Upper lobe of left lung (tissue), 6 donors: ENCODE measurements at places on chromosomes 6 and 20.

- H3K4me3 ChIP-seq, result no peak overlapping the region
- H3K4me1 ChIP-seq, result peaks cover 4% of the 10 kb centered on the region
- H3K36me3 ChIP-seq, result no peaks in the 10 kb centered on the region
- H3K27ac ChIP-seq, result no peak overlapping the region
- no peak for DNase-seq
Observed at GRCh38 chr6:116008470-116009243, 52.0 kb downstream of the FRK start.

GRCh38 chr20:36574366-36575135 lies 1.2 kb downstream of the TGIF2 start:
- peak overlapping the region; percentile 61 for H3K4me3 ChIP-seq
- peaks cover 23% of the 10 kb centered on the region for H3K4me1 ChIP-seq
- H3K36me3 ChIP-seq, result peaks cover 9% of the 10 kb centered on the region
- H3K27ac ChIP-seq, result peak overlapping the region; percentile 90

DNA sequence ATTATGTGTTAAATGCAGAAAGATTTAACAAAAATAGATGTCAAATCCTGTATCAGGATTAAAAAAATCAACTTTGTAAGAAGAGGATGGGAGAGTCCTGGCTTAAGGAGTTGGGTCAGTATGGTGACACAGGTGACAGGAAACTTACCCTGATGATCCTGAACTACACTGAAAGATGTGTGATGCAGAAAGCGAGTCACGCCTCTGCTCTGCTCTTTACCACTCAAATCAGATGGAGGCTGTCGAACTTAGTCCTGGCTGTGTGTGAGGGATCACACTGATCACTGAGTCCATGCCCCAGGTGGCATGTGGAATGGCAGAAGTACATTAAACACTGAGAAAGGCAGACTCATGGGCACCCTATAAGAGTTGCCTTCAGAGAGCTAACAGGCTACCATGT lies 92.9 kb downstream of the GJA10 start:
- H3K36me3 ChIP-seq, result no peaks in the 10 kb centered on the region
- no peak for DNase-seq
- no peaks in the 10 kb centered on the region for H3K27me3 ChIP-seq
- H3K4me1 ChIP-seq, result no peaks in the 10 kb centered on the region
- no peak overlapping the region for H3K4me3 ChIP-seq

DNA sequence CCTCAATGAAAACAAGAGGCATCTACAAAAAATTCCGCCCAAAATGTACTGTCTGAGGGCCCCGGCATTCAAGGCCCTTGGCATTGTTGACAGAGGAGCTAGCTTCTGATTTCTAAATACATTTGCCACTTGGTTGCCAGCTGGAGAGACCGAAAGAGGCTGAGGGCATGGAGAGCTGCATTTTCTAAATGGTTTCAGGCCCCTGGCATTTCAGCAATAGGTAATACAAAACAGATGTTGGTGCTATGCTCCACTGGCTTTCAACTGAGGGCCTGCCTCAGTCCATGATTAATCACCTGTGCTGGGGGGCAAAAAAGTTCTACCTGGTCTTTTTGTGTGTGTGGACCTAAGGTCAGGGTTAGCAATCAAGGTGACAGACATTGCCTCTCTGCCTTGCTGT lies 79.5 kb upstream of the ISM1 start:
- H3K27me3 ChIP-seq, result no peaks in the 10 kb centered on the region
- H3K27ac ChIP-seq, result no peak overlapping the region
- H3K4me3 ChIP-seq, result no peak overlapping the region

DNA sequence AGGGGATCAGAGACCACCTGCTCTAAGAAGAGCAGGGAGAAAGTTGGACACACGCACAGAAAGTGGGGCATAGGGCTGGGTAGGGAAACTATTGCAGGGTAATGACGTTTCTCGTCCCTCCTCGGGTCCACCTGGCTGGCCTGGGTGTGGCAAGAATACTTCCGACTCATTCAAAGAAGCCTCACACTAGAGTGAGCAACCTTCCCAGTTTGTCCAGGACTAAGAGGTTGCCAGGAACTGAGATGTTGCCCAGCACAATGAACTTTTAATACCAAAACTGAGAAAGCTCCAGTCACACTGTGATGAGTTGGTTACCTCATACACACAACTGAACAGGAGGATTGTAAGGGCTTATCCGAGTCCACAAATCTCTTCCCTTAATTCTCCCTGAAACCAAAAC lies 74.5 kb upstream of the ADGRF1 start:
- H3K27me3 ChIP-seq, result no peaks in the 10 kb centered on the region
- H3K4me3 ChIP-seq, result no peak overlapping the region
- no peak for DNase-seq
- H3K36me3 ChIP-seq, result no peaks in the 10 kb centered on the region
- no peaks in the 10 kb centered on the region for H3K4me1 ChIP-seq

- H3K4me3 ChIP-seq, result no peak overlapping the region
- no peak for DNase-seq
- peaks cover 7% of the 10 kb centered on the region for H3K4me1 ChIP-seq
- peaks cover 9% of the 10 kb centered on the region for H3K27me3 ChIP-seq
Observed at GRCh38 chr6:154993710-154994109, 1.4 kb upstream of the TIAM2 start.

GRCh38 chr6:55512904-55513303 lies 66.1 kb downstream of the HMGCLL1 start:
- H3K27ac ChIP-seq, result no peak overlapping the region
- H3K4me1 ChIP-seq, result no peaks in the 10 kb centered on the region
- no peak overlapping the region for H3K4me3 ChIP-seq
- DNase-seq, result no peak
- H3K27me3 ChIP-seq, result no peaks in the 10 kb centered on the region
- H3K36me3 ChIP-seq, result no peaks in the 10 kb centered on the region

- no peaks in the 10 kb centered on the region for H3K36me3 ChIP-seq
- no peak overlapping the region for H3K4me3 ChIP-seq
- DNase-seq, result no peak
- no peak overlapping the region for H3K27ac ChIP-seq
- H3K27me3 ChIP-seq, result no peaks in the 10 kb centered on the region
Observed at GRCh38 chr6:133396233-133396983, 155.3 kb downstream of the EYA4 start.

GRCh38 chr6:56999049-56999448 lies 44.1 kb downstream of the BEND6 start:
- no peak for DNase-seq
- no peaks in the 10 kb centered on the region for H3K36me3 ChIP-seq
- no peaks in the 10 kb centered on the region for H3K27me3 ChIP-seq
- H3K27ac ChIP-seq, result no peak overlapping the region
- H3K4me3 ChIP-seq, result no peak overlapping the region

- H3K27ac ChIP-seq, result no peak overlapping the region
- H3K27me3 ChIP-seq, result no peaks in the 10 kb centered on the region
- no peak for DNase-seq
Observed at GRCh38 chr6:147839708-147840610, 331.5 kb downstream of the SAMD5 start.

GRCh38 chr20:45055056-45055455 lies 45.9 kb downstream of the KCNS1 start:
- H3K36me3 ChIP-seq, result peaks cover 4% of the 10 kb centered on the region
- H3K27ac ChIP-seq, result no peak overlapping the region
- peaks cover 37% of the 10 kb centered on the region for H3K4me1 ChIP-seq

GRCh38 chr6:147711476-147711875 lies 203.0 kb downstream of the SAMD5 start:
- H3K4me1 ChIP-seq, result no peaks in the 10 kb centered on the region
- no peaks in the 10 kb centered on the region for H3K27me3 ChIP-seq
- no peak overlapping the region for H3K27ac ChIP-seq

GRCh38 chr6:21201637-21202350 lies 391.8 kb upstream of the SOX4 start:
- H3K36me3 ChIP-seq, result no peaks in the 10 kb centered on the region
- H3K27ac ChIP-seq, result no peak overlapping the region
- H3K27me3 ChIP-seq, result no peaks in the 10 kb centered on the region
- H3K4me1 ChIP-seq, result no peaks in the 10 kb centered on the region
- no peak overlapping the region for H3K4me3 ChIP-seq

DNA sequence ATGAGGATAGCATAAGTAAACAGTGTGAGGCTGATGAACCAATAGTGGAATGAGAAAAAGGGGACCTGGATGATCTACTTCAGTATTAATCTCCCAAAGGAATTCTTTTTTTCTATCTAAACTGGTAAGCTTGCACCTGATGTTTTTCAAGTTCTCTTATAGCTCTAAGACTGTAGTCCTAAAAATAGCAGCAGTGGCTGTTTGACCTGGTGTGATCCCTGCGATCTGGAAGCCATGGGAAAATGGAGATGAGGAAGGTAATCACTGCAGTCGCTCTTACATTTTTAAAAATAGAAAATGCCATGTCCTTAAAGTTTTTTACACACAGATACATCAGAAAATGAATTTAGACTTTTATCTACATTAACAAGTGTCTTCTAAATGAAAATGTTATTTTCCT lies 926.4 kb upstream of the SLC35B3 start:
- H3K4me3 ChIP-seq, result no peak overlapping the region
- H3K27me3 ChIP-seq, result no peaks in the 10 kb centered on the region
- H3K27ac ChIP-seq, result no peak overlapping the region
- no peaks in the 10 kb centered on the region for H3K36me3 ChIP-seq

DNA sequence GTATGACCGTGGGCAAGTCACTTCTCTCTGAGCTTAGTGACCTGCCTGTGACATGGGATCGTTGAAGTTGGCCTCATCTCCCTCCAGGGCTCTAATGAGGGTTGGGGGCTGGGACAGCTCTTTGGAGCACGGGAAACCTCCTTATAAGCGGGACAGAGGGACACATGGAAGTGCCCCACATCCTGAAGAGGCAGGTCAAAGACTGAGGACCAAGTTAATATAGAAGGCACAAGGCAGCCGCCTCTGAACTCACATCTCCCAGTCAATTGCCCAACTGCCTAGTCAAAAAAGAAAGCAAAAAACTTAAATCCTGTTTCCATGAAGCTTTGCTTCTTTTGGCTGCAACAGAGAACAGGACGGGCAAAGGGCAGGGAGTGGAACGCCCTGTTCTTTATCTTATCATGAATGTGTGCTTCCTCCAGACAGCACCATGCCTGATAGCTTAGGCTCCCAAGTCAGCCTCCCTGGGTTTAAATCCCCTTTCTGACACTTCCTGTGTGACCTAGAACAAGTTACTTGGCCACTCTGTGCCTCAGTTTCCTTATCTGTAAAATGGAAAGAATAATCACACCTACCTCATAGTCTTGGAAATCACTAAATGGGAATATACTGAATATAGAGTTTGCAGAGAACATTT lies 27.1 kb downstream of the LBP start:
- no peaks in the 10 kb centered on the region for H3K36me3 ChIP-seq
- DNase-seq, result no peak
- no peaks in the 10 kb centered on the region for H3K27me3 ChIP-seq
- no peak overlapping the region for H3K4me3 ChIP-seq

- no peaks in the 10 kb centered on the region for H3K27me3 ChIP-seq
- H3K27ac ChIP-seq, result no peak overlapping the region
- no peak overlapping the region for H3K4me3 ChIP-seq
Observed at GRCh38 chr6:11722805-11723631, 55.6 kb downstream of the ADTRP start.

DNA sequence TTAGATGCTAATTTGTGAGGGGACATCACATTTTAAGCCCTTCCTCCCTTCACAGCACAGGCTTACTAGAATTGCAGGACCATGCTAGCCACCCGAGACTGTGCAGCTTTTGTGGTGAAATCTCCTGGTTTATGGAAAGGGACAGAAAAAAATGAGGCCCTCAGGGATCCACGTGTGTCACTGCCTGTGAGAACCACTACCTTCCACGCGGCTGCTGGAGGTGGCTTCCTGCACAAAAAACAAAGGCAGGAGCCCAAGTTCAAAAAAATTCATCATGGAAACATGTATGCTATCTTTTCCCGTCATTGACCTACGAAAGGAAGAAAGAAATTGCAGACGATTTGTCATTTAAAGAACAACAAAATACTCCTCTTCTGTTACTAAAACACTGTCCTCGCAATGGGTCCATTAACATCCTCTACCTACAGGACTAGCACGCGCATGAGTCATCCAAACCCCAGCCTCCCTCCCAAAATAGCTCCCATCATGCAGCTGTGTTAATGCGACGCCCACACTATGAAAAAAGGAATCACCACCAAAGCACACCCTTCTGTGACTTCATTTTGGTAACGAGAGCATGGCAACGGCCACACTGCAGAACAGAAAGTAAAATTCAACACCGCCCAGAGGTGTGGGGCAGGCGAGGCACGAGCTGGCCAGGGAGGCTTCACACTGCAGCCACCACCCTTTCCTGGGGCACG lies 45.7 kb downstream of the RAMACL start:
- H3K4me1 ChIP-seq, result no peaks in the 10 kb centered on the region
- no peaks in the 10 kb centered on the region for H3K27me3 ChIP-seq
- H3K36me3 ChIP-seq, result peaks cover 6% of the 10 kb centered on the region
- DNase-seq, result no peak
- no peak overlapping the region for H3K4me3 ChIP-seq
